NT2/D1 (cell line): ENCODE measurements at places on chromosomes 1 and 21.

DNA sequence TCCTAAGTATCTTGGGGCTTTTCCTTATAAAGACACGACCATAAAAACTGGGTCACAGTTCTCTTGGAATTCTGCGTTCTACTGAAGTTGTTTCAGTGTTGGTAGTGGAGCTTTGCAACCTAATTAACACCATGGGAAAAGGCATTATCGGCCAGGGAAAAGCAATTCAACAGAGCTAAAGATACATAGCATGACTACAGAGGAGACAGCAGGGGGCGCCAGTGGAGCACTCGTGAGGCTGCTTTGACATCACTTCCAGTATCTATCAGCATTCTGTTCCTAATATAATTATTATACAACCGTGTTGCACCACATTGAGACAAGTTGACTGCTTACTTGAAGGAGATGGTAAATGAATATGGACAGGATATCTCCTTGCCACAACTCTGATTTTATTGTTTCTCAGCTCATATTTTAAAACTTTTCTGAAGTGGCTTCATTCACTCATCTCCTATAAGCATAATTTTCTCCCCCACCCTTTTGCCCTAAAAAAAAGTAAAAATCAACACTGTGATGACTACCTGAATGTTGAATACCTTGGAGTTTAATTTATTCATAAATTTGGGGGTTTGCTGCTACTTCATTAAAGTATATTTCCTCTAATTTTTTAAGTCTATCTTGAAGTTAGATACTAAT lies 39.4 kb downstream of the ZP4 start:
- DNase-seq, result peak; percentile 74

GRCh38 chr1:60950224-60951063 lies 131.9 kb upstream of the NFIA start:
- no peak for DNase-seq

DNA sequence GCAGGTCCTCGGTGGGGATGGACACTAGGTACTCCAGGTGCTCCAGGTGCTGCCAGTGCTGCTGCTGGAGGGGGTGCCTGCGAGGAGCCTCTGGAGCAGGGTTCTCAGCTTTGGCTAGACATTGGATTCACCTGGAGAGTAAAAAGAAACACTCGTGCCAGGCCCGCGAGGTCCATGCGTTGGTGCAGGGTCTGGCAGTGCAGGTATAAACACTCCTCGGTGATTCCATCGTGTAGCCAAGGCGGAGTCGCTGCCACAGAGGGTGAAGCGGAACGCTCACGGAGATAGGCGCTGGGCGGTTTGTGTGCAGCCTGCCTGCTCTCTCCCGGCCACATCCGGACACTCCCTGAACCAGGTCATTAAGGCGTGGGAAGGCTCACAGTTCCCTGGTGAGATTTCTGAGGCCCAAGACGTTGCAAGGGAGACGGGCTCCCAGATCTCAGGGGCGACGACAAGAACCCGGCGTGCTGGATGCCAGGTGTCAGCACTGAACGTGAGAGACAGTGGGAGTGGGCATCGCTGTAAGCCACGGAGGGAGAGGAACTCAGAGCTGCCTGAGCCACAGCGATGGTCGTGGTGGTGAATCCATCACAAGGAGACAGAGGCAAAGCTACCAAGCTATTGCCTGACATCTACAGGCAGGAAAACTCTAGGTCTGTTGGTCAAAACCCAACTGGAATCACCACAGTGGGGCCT lies 17.2 kb upstream of the SUMO3 start:
- DNase-seq, result no peak

DNA sequence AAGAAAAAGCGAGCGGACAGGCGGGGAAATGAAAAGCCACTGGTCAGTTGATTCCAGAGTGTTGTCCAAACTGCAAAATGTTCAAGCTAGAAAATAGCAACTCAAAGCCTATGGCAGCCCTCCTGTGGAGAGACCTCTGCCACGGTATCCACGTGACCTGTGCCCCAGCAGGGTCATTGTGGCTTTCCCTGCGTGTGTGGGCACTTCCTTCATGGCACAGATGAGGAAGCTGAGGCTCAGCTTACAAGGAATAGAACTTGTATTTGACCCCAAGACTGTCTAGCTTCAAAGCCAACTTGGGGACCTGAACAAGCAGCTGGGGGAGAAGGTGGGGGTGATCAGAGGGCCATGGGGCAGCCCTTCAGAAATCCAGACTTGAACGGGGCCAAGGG lies 15.6 kb upstream of the PLEKHG5 start:
- no peak for DNase-seq

DNA sequence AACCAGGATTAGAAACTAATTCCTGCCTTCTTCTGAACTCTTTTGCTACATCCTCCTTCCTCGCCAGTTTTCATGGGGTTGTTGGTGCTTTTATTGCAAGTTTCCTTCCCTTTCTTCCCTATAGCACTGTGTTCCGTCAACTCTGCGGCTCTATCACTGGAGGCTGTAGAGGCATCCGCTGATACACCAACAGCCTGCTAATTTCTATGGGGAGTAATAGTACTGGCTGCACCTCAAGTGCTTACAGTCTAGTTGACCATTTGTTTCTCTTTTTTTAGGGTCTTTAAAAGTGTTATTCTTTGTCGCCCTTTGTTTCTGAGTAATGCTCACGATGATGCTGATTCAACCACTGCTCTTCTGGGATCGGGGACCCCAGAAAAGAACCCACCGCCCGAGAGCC lies 746 bp downstream of the MIS18A start:
- no peak for DNase-seq

DNA sequence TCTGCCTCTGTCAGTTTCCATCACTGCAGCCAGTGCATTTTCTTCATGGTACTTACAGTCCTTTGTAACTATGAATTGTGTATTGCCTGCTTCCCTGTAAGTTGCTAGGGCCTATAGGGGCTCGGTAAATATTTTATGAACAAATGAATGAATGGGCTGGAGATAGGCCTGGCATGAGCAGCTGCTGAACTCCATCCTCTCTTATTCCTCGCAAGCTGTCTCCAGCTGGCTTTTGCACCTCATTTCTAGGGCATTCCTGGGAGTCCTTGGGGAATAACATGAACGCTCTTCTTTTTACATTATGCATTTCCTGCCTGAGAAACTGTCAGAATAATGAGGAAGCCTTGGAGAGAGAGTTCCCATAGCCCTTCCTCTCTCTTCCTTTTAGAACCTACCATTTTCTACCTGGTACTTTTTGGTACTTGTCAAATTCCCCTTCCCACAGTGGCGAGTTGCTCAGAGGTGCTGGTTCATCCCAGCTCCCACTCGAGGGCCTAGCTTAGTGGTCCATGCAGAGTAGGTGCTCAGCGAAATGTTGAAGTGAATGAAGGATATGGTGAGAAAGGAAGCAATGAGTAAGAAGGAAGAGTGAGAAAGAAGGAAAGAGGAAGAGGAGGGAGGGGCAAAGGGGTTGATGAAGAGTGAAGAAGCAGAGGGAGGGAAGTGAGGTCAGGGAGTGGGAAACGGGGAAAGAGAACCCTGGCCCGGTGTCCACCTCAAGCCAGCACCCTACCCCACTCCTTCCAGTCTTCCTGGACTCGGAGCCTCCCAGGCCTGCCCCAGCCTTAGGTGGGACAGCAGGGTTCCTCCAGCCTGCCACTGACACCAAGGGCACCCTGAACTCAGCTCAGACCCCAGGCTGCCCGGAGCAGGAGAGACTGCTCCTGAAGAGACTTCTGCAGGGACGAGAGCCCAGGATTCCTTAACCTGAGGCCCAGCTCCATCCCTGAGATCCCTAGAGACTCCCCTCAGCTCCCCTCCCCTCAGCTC lies 29.6 kb downstream of the KCNC4 start:
- DNase-seq, result no peak

- DNase-seq, result no peak
Observed at GRCh38 chr1:215529111-215529510, 38.0 kb upstream of the KCTD3 start.

DNA sequence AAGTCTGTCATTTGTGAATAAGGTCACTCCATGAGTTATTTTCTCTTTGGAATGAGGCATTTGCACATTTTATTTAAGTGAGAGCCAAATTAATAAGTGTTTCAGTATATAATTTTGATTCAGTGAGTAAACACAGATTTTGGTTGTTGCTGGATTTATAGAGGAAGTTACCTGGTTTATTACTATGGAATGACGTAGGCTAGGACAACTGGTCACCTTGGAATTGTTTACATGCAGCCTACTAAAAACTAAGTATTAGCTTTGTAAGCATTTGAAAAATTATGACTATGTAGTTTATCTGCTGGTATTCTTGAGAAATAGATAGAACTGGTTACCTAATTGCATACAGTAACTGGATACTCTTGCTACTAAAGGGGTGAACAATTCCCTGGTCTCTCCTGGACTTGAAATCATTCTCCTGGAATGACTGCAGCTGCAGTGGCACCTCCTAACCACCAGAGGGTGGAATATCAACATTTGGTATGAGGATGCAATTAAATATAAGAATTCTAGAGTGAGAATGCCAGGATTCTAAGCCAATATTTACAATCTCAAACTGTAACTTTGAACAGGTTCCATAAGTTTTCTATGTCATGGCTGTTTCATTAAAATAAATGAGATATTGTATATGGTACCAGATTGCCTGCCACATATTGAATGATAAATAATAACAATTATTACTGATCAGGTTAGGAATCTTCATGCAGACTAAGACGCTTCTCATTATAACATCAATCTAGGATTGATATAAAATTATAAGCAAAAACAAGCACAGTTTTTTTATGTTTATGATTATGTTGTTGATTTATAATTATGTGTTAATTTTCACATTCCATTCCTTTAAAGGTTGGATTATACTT lies 3.5 kb upstream of the KRTAP27-1 start:
- DNase-seq, result peak; percentile 46

- no peak for DNase-seq
Observed at GRCh38 chr1:39405358-39405757, 86.1 kb upstream of the BMP8A start.

DNA sequence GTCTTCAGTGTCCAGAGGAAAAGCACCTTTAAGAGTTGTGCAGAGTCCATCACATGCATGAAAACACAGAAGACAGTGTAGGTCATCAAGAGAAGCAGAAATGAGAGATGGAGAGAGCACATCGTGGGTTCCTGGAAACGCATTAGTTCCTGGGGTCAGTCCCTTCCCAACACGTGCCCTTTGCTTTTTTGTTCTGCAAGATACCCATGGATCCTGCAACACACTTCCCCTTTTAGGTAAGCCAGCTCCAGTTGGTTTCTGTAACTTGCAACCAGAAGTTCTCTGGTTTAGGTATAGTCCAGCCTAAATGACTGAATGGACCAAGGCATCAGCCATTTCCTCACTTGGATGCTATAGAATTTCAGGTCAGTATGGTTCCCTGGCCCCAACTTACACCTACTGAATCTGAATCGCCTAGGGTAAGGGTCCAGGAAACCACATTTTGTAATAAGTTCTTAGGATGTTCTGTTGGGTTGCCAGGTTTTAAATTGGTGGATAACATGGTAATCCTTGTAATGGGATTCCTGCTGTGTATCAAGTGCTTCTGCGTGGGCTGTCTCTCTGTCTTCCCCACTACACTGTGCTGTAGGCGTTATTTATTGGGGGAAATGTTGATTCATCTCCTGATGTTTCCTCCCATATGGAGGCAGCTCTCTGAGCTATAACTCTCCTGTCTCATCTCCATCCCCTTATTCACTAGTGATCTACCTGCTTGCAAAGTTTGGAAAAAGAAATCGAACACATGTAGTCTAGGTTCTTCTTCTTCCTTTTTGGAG lies 230.6 kb downstream of the TNR start:
- no peak for DNase-seq

DNA sequence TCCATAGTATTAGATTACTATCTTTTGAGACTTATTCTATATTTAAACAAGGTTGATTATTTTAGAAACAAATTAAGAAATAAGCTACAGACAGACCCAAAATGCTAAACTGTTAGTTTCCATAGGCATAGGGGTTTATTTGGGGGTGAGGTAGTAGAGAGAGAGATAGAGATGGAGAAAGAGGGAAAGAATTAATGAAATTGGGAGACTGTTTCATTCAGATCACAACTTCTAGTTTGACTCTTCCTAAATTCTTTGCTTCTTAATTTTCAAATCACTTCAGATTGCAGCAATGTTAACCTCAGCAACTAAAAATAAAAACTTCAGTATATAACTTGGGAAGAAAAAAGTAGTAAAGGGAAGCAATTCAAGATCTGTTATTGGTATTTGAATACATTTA lies 3.4 kb downstream of the JUN start:
- no peak for DNase-seq

- DNase-seq, result no peak
Observed at GRCh38 chr1:206723805-206724472, 39.2 kb downstream of the MAPKAPK2 start.

GRCh38 chr21:41425954-41426675 lies at the start of gene MX1:
Gene MX1 (plus strand): TSS chr21:41426239. CDS start chr21:41432071, 5,832 bp downstream.
- DNase-seq, result no peak

- no peak for DNase-seq
Observed at GRCh38 chr1:73910466-73910865, 287.5 kb downstream of the LRRIQ3 start.

GRCh38 chr1:154328318-154329151 lies 3.2 kb downstream of the ATP8B2 start:
- no peak for DNase-seq

GRCh38 chr1:248243204-248243603 lies 12.0 kb downstream of the OR2M4 start:
- DNase-seq, result peak; percentile 51

- DNase-seq, result no peak
Observed at GRCh38 chr21:16192902-16193301, 463.1 kb downstream of the USP25 start.
